ENCODE measurements at places on chromosomes 4 and X.

GRCh38 chrX:40546870-40547269 lies 33.9 kb upstream of the ATP6AP2 start:
- no peak for DNase-seq

DNA sequence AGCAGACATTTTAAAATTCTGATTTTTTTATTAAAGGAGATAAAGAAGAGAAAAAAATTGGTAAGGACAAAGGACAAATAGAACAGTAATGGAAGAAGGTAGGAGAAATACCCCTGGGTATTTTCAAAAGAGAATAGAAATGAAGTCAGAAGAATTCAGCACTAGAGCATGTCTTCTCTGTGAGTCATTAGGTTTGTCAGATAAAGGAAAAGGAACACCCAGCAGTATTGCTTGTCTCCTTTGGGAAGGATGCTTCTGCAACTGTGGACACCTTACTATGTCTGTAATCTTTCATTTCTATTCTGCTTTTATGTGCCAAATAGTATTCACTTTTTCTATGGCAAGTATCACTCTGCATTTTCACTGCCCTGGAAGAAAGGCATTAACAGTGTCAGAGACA lies 24.0 kb upstream of the PCDH7 start:
- DNase-seq, result no peak

DNA sequence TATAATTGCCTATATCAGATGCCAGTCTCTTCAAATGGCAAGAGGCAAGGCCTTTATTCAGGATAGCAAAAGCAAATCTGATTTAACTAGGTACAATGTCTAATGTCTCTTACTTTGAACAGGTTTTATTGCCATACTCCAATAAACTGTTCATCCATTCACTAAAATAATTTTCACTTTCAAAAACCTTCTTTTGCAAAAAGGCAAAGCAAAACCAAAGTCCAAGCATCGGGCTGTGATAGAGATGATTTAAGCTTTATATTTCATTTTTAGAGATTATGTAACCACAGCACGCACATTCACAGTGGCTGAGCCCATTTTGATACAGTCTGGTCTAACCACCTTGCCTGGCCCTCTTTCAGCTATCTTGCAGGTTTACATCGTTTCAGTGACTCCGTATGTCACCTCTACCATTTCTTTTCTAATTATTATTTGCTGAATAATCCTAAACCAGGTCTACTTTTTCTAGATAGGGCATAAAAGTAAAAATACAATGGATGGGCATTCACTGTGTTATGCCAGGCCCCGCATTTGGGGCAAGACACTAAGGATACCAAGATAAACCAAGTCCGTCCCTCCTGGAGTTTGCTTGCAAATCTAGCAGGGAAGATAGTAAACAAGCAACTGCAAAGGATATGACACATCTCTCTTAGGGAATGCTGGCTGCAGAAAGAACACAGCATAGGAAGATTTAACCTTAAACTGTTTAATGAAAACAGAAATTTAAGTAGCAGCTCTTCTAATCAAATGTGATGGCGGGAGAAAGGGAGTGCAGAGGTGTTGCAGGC lies 1.8 kb downstream of the CASP3 start:
- DNase-seq, result no peak

DNA sequence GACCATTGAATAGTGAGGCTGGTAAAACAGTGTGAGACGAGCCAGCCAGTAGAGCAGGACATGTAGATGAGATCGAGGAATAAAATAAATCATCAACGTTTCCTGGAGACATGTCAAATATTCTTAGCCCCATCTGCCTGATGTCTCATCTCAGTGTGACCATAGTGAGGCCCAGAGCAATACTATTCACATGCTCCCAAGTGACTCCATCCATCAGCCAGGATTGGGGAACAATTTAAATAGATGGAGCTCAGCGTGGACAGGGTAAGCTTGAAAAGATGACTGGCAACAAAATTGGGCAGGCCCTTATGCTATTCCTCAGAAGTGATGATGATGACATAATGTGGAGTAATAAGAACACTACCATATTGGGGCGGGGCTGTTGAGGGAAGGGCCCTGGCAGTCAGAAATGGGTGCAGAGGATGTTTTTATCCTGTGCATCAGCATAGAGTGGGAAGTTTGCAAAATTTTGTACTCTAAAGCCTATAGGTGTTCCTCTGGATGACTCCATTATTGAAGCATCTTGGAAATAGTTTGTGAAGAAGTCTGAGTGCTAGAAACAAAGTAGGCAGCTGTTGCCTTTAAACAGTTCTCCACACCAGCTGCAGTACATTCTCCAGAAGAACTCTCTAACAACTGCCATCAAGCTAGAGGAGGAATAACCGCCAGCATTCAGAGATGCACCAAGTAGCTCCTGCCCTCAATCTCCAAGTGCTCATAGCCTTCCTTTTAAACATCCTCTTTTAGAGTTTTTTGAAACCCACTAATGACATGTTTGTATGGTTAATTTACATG lies 333.0 kb downstream of the DCHS2 start:
- DNase-seq, result no peak

- DNase-seq, result no peak
Observed at GRCh38 chrX:148542481-148543255, 42.3 kb downstream of the AFF2 start.

DNA sequence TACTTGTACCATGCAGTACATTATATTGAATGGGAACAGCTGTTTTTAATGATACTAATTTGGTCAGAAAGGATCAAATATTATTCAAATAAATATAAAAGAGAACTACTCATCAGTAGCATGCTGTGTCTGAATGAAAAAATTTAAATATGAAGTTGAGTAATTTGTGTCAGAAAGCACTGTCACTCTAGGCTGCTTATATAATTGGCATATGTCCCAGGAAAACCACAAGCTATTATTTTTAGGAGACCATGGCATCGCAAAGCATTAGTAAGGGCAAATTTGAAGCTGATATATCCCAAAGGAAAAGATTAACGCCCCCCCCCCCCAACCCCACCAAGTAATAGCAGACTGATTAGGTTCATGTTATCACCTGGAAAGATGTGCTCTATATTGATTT lies 388.5 kb upstream of the SPANXN4 start:
- no peak for DNase-seq

GRCh38 chr4:76087007-76087769 lies 12.7 kb downstream of the ART3 start:
- DNase-seq, result no peak

- no peak for DNase-seq
Observed at GRCh38 chr4:6446130-6446482, 26.3 kb downstream of the PPP2R2C start.

- DNase-seq, result no peak
Observed at GRCh38 chr4:25310803-25311166, 1.8 kb upstream of the ZCCHC4 start.

- no peak for DNase-seq
Observed at GRCh38 chr4:6957148-6957520, 47.5 kb downstream of the TBC1D14 start.

DNA sequence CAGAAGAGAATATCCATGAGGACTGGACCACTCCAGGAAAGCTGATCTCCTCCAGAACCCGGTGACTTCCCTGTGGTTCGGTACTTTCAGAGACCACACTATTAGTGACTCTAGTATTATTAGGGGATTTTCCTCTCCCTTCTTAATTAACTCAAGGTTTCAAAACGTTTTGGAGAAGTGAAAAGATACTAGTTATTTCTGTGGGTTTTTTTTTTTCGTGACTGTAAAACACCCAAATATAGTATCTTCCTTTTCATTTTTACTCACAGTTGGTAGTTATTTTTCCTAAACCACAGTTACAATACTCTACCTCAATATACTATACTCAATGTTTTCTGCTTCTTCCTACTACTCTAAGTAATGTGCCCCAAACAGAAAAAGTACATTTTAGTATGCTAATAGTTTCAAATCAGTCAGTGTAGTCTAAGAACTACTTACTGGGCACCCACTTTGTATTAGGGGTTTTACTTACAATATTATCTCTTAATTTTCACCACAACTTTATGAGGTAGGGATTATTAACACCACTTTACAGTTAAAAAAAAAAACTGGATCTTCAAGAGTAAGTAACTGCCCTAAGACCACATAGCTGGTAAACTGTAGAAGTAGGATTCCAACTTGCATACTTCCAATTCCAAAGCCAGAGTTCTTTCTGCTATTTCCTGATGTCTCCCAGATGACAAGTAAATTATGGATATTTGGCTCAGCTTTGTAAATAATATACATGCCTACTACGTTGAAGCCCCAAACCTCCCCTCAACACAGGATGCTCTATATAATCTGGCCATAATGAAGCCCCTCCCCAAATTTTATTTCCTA lies 45.0 kb downstream of the SLC9A7 start:
- DNase-seq, result no peak

- DNase-seq, result no peak
Observed at GRCh38 chr4:13483136-13483767, 888 bp downstream of the RAB28 start.

GRCh38 chr4:183987987-183988392 lies 82.9 kb downstream of the STOX2 start:
- no peak for DNase-seq

- DNase-seq, result no peak
Observed at GRCh38 chr4:26916195-26916594, 55.6 kb downstream of the STIM2 start.
